Upper lobe of left lung (tissue), 6 donors: ENCODE measurements at places on chromosomes 1 and 21.

DNA sequence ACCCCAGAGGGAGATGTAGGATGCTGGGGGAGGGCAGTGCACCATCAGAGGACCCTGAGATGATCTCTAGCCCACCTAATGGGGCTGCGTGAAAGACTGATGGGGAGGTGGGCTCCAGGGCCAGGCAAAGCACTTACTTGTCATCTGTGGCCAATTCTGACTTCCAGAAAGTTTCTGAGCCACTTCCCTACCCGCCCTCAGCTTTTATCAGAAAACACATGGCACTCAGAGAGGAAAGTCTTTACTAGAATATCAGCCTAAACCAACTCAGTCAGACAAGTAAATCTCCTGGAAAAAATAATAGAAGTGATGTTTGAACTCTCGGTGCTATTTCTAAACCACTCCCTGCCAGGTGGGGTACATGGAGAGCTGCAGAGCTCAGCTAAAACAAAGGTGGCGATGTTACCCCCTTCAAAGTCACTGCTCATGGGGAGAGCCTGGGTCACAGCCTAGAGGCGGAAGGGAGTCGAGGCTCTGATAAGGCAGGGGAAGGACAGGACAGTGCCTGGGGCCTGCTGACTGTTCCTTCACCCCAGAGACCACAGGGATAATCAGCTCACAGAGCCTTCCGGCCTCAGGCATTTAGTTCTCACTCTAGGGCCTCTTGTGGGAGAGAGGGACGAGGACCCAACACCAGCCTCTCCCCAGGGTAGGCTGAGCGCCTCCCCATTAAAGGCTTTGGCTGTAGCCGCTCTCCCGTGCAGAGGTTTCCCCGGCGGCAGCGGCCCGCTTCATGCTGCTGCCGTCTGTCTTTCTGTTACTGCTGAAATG, 14.2 kb downstream of the SMIM12 start:
- DNase-seq, result no peak

GRCh38 chr1:209624558-209625549, 27.4 kb downstream of the LAMB3 start:
- no peak for DNase-seq

DNA sequence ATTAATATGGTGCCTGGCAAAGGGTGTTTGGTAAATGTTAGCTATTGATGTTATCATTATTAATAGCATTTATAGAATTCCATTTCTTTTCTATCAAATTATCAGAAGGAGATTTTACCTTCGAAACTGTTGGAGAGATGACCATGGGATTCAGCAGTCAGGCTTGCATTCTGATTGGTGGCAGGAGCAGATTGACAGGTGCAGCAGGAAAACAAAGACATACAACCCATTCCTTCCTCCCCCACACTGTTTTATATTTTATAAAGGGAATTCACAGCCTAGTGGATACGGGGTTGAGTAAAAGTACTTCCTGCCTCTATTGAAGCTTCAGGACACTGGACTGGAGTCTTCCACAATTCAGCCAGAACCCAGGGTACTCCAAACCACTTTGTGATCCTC, 55.1 kb upstream of the SYT14 start:
- no peak for DNase-seq

- DNase-seq, result no peak
Measured at GRCh38 chr1:18246543-18246942, 138.9 kb downstream of the IGSF21 start.

GRCh38 chr1:168112673-168113305, 23.9 kb downstream of the GPR161 start:
- no peak for DNase-seq

DNA sequence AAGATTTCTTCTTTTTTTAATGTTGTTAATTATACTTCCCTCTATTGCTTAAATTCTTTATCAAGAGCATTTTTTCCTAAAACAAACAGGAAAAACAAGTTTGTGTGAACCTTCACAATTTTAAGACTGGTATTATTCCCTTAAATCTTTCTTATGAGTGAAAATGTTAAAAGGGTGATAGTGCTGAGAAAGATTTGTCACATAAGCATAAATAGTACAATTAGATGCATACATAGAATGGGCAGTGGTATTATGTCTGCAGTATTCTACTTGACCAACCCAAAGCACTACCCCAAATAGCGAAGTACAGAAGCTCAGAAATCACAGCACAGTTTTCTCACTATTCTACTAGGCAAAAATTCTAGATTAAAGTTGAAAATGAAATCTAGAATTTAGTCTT, 18.0 kb downstream of the GOLPH3L start:
- no peak for DNase-seq

- no peak for DNase-seq
Measured at GRCh38 chr21:38712071-38712470, 93.7 kb upstream of the ETS2 start.

DNA sequence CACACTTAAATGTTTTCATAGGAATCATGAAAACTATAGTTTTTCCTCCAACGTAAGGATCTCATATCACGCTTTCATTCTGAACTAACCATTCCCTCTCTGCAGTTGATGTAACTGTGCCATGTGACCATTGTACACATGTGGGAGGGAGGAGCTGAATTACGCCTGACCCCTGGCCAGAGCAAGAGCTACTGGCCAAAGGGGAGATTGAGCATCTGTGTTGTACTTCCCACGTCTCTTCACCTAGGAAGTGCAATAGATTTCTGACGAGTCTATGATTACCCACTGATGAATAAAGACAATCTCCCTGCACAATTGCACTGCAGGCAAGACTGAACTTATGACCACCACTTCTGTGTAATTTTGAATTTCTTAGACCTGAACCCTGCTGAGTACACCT, 24.0 kb downstream of the PTPRC start:
- DNase-seq, result no peak

DNA sequence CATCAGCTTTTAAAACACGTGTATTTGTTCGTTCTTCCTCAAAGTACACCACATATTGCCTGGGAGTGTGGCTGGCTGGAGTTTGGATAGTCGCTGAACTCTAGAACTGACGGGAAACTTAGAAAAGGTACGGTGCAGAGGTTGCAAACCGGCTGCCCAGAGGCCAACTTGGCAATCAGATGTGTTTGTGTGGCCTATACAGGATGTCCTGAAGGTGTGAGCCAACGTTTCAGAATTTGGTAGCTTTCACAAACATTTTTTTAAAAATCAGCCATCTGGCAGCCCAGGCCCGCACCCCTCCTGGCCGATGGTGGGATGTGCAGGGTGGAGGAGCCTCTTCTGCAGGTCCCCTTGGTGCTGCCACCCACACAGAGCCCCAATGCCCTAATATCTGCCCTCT, 73.6 kb upstream of the SLC25A33 start:
- no peak for DNase-seq

- no peak for DNase-seq
Measured at GRCh38 chr1:207836591-207837347, 74.2 kb downstream of the CD34 start.

DNA sequence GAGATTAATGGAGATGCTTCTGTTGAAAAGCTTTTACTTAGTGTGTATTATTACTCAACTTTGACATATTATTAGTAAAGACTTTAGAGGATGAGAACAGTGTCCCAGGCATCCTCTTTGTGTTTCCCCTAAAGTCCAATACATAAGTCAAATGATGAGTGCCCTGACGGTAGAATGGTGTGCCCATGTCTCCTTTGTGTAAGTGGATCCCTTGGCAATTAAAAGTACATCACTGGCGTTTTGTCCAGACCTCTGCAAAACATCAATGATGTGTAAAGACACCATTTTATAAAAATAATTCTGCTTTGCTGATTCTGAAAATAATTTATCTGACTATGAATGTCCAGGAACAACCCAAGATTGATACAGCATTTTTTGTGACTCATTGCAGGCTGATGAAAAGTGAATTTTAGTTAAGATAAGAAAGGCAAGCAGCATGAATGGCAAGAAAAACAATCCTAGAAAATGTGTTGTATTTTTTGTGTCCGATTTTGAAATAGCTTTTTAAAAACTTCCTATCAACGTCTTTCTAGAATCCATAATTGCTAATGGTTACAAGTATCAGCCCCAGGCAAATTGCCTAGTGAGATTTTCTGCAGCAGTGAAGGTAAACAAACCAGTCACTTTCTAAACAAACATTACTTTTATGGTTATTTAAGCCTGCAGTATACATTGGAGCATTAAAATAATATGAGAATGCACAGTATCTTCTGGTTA, 251.5 kb downstream of the PTPRC start:
- no peak for DNase-seq

GRCh38 chr1:225691377-225691776, 38.5 kb upstream of the ENAH start:
- peak; percentile 37 for DNase-seq

GRCh38 chr1:42680921-42681683, 1.1 kb upstream of the YBX1 start:
- DNase-seq, result no peak

GRCh38 chr21:26169061-26169610, 1.4 kb downstream of the APP start:
- peak; percentile 36 for DNase-seq

GRCh38 chr1:241994171-241994570, 4.7 kb downstream of the MAP1LC3C start:
- no peak for DNase-seq

- DNase-seq, result no peak
Measured at GRCh38 chr21:40618191-40618973, 228.6 kb downstream of the DSCAM start.

DNA sequence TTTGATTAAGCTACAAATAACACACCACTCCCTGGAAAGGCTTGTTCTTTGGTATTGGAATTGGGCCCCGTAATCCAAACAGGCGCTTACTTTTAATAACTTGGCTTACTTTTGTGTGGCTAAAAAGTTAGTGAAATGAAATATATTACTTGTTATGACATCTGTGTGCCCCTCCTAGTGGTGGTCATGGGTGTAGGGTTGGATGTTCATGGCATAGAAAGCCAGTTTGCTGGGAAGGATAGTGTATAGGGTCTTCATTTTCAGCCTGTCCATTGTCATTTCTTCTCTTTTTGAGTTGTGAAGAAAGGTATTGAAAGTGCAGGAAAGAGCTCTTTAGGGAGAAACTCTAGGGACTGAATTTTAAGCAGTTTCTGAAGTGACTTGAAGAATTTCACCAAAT, 5.9 kb downstream of the CDC14A start:
- no peak for DNase-seq

GRCh38 chr1:77051425-77051824, 167.8 kb downstream of the PIGK start:
- DNase-seq, result no peak

DNA sequence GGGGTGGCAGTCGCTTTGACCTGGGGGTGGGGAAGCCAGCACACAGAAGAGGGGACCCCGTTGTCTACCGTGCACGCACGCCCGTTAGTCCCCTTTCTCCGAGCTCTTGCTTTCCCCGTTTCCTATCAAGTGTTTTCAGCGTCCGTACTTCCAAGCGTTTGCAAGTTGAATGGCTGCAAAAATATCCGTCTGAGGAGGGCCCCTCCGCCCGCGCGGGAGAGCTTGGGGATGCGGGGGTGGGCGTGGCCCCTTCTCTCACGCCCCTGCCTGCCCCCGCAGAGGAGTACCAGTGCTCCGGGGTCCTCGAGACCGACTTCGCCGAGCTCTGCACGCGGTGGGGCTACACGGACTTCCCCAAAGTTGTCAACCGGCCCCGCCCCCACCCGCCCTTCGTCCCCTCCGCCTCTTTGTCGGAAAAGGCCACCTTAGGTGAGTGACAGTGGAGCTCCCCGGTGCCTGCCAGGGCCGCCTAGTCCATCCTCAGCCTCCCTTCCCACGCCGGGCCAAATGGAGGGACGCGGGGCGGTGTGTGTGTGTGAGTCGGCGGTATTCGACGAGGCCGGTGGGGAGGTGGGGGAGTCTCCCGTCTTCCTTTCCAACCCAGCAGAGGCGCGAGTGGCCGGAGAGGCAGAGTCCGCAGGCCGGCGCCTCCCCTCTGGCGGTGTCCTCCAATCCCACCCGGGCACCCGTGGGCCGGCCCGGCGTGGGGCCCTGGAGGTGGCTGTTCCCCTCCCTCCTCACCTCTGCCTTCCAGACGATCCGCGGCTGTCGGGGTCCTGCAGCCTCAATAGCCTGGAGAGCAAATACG, 3.4 kb downstream of the LRRC71 start:
- DNase-seq, result no peak

- DNase-seq, result no peak
Measured at GRCh38 chr1:110488867-110489266, 30.1 kb downstream of the KCNA10 start.

DNA sequence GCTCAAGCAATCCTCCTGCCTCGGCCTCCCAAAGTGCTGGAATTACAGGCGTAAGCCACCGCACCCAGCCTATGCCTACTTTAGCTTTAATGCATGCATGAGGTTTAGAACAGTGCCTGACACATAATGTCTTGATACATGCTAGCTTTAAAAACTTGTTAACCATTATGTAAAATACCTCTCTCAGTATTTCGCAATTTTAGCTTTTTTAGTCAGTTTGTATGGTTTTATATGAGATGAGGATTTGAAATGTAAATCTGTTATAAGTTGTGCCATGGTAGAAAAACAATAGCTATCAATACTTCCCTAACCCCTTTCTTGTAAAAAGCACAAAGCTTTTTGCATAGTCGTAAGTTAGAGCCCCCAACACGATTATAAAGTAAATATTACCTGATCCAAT, 4.7 kb upstream of the AKNAD1 start:
- DNase-seq, result no peak

DNA sequence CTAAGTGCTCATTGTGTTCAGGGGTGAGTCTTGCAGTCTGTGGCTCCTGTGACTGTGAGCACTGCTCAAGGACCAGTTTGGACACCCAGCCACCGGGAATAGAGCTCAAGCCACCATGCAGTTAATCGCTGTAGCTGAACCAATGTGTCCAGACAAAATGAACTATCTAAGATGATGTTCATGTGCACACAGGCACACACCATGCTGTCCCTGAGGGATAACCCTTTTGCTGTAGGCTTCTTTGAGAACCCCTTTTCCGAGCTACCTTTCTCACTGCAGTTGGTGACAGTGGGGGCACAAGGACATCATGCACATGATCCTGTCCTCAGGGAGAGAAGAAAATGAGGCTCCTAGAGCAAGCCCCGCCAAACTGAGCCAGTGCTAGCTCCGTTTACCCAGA, 50.6 kb upstream of the CTBS start:
- no peak for DNase-seq

DNA sequence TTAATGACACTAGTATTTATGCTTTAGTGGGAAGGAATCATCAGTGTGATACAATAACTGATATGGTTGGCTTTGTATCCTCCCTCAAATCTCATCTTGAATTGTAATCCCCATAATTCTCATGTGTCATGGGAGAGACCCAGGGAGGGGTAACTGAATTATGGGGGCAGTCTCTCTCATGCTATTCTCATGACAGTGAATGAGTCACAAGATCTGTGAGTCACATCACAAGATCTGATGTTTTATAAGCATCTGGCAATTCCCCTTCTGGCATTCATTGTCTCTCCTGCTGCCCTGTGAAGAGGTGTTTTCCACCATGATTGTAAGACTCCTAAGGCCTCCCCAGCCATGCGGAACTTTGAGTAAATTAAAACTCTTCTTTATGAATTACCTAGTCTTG, 1760.3 kb downstream of the NCAM2 start:
- no peak for DNase-seq

DNA sequence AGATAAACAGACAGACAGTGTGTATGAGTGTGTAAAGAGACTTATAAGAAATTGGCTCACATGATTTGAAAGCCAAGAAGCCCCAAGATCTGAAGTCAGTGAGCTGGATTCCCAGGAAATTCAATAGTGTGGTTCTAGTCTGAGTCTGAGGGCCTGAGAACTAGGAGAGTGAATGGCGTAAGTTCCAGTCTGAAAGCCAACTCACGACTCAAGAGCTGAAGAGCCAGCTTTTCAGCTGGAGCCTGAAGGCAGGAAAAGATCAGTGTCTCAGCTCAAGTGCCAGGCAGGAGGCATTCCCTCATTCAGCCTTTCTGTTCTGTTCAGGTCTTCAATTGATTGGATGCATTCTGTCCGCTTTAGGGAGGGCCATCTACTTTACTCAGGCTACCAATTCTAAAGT, 257.2 kb downstream of the PLPP3 start:
- no peak for DNase-seq
